ENCODE measurements at places on chromosomes 3 and 15. TPM values are rescaled to one million over a fixed set of nuclear protein-coding genes. Genes with fewer than 3 reads are reported as not detected.

Gene TRH
- polyA plus RNA-seq: 0.48 TPM

Gene CD200
- polyA plus RNA-seq: not detected

Gene CASR
- polyA plus RNA-seq: 0.01 TPM

Gene LMCD1
- 221 TPM for polyA plus RNA-seq

Gene GATM
- 290 TPM for polyA plus RNA-seq

Gene TP63
- polyA plus RNA-seq: 24.9 TPM

GRCh38 chr3:9099702-9100512 is 136.6 kb upstream of the RAD18 start:
- DNase-seq: no peak

DNA sequence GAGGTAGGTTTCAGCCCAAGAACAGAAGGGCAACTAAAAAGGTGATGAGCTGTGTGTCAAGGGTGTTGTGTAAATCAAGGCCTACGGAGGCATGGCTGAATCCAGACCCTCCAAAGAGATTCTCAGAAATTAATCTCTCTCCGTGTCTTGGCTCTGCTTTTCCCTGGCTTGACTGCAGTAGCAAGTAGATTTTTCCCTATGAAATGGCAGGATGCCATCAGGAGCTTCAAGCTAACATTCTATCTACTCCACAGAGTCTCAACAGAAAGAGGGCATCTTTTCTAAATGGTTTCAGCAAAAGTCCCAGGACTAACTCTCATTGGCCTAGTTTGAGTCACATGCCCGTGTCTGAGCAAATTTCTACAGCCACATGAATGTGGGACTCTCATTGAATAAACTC is 58.3 kb downstream of the LSM3 start:
- DNase-seq: peak; percentile 44

GRCh38 chr3:188680605-188681004 is 491.2 kb upstream of the TPRG1 start:
- no peak for DNase-seq

GRCh38 chr15:94230431-94230882 is 904 bp upstream of the MCTP2 start:
- no peak for DNase-seq

- DNase-seq: no peak
Measured at GRCh38 chr15:29183071-29183831, 86.4 kb downstream of the NSMCE3 start.

GRCh38 chr3:127351775-127352350 is 64.0 kb upstream of the PRR20G start:
- DNase-seq: no peak

DNA sequence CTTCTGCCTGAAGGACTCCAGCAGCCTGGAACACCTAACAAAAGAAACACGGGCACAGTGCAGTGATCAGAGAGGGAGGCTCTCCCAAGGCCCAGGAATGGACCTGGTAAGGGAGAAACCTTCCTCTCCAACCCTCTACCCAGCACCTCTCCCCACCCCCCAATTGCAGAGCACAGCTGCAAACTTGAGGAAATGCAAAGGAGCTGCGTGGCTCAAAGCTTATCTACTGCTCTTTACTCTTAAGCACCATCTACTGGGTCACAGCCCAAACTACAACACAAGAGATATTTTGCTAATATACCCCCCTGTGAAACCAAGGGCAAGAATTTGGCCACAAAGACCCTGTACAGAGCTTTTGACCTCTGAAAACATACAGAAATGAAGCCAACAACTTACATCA is 328.3 kb downstream of the OXSM start:
- no peak for DNase-seq

DNA sequence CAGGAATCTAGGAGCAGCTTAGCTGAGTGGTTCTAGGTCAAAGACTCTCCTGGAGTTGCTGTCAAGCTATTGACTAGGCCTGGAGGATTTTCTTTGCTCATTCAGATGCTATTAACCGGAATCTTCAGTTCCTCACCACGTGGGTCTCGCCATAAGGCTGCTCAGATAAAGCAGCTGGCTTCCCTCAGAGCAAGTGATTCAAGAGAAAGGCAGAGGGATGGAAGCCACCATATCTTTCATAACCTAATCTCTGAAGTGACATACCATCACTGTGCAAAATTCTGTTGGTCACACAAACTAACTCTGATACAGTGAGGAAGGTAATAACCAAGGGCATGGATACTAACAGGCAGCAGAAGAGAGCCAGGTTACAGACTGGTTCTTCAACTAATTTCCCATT is 72.7 kb upstream of the FLNB start:
- no peak for DNase-seq

GRCh38 chr3:49868862-49869466 is 742 bp downstream of the CAMKV start:
- DNase-seq: no peak

DNA sequence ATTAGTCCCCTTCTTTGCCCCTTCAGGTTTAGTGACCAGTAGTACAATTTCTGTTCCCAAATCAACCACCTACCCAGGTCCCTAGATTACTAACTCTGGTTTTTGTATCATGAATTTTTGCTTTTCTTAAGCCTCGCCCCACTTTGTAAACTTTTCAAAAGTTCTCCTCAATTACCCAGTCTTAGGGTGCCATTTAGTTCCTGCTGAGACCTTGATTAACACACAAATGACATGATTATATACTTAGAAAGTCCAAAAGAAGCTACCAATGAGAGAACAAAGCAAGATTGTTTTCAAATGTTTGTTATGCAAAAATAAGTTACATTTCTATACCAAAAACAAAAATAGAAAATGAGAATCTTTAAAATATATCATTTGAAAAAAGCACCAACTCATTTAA is 594.4 kb downstream of the SQOR start:
- no peak for DNase-seq

DNA sequence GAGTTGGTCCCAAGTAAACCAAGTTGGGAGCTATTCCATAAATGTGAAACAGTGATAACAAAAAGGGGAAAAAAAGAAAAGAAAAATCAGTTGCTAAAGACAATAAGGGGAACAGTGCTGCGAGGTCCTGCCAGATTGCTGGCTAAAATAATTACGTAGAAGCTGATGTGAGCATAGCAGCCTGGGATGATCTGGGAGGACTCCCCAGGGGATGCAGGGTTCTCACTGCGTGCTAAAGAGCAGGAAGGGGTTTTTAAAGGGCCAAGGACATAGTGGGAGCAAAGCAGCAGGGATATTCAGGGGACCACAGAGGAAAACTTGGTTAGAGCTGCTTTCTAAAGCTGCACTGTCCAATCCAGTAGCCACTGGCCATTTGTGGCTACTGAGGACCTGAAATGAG is 133.0 kb upstream of the UMPS start:
- DNase-seq: no peak

DNA sequence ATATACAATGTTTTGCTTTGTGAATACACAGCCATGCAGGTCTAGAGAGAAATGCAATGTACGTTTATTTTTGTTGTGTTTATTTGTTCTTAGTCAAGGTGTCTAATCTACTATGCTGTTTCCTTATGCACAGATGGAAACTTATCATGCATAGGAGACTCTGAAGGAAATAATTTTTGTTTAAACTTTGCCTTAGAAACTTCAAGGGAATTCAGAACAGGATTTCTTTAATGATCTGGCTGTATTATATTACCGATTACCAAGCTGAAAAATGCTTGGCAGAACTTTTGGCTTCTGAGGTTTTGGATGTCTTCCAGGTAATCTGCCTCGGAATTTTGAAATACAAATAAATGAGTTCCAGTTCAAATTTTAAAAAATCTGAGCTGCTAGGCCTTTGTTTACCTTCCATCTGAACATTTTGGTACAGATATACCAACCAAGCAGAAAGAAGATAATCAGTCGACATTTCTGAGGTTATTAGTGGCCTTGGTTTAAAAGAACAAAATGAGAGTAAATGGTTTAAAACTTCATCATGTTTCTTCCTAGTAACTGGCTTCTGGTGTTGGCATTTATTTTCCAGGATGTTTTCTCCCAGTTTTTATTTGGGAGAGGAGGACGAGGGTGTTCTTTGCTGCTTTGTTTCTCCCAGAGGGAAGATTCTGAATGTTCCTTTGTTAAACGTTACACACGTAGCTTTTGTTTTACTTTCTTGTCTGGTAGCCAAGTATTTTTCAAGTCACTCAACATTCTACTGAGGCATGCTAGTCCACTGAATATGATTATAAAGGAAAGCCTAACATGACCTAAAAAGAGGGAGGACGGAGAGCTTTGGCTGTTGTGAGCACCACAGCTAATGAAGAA is 421.8 kb upstream of the TBL1XR1 start:
- no peak for DNase-seq
